Upper lobe of right lung (tissue), 1 donor: ENCODE measurements at places on chromosomes 6 and 20.

- no peak for DNase-seq
Measured at GRCh38 chr6:149248693-149249369, 68.7 kb upstream of the TAB2 start.

DNA sequence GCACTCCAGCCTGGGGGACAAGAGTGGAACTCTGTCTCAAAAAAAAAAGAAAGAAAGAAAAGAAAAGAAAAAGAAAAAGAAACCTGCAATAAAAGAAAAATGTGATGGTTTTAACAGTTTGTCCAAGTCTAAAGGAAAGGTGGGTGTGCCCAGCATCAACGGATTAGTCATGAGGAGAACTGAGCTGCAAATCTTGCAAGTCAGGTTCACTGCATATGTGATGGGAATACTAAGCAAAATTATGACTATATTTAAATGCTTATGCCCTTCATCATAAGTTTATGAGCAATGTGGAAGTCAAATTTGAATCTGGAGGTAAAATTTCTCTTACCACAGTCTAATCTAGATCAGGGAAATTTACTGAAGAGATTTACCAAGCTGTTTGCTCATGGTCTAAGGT, 13.1 kb upstream of the CDK19 start:
- DNase-seq = no peak

- DNase-seq = no peak
Measured at GRCh38 chr20:11496380-11496779, 421.3 kb upstream of the BTBD3 start.

DNA sequence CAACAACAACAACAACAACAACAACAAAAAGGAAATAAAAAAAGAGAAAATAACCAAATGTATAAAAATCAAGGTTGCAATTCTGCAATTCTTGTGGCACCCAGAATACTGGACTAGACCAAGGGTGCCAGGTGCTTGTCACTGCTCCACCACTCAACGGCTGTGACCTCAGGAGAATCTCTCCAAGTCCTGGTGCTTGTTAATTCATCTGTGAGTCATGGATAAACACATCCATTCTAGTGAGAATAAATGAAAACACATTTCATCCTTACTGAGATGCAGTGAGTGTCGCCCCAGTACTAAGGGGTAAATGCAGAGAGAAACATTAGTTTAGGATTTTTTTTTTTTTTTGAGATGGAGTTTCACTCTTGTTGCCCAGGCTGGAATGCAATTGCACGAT, 32.0 kb downstream of the HLA-C start:
- no peak for DNase-seq

DNA sequence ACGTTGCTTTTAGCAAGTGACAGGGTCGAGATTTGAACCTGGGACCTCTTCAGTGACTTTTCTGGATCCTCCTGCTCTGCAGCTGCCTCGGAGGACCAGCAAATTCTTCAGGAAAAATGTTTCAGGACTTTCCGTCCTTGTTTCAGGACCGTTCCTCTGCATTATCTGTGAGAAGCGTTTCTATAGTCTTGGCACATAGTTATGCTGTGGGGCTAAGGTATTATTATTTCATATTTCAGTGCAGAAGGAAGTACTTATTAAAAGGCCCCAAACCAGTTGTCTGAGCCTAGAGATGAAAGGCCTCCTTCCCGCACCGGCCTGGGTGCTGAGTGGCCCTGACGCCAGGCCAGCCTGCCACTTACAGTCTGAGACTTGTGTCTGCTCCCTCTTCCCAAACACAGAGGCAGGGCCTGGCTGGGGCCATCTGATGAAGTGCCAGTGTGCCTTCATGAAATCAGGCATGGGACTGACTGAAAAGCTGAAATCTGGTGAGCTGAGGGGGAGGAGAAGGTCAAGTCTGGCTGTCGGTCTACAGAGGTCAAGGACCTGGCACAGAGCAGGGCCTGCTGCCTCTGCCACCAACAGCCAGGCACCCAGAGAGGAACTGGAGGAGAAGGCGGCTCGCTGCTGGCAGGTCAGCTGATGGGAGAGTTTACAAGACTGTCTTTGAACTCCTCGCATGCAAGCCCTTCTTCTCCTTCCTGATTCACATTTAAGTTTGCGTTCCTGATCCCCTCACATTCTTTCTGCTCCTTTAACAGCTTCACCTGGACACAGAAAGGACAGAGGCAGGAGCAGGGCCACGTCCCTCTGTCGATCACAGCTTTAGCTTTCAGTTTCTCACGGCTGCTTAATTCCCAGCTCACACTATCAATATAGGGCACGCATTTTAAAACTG, 8.9 kb upstream of the QKI start:
- peak; percentile 89 for DNase-seq

DNA sequence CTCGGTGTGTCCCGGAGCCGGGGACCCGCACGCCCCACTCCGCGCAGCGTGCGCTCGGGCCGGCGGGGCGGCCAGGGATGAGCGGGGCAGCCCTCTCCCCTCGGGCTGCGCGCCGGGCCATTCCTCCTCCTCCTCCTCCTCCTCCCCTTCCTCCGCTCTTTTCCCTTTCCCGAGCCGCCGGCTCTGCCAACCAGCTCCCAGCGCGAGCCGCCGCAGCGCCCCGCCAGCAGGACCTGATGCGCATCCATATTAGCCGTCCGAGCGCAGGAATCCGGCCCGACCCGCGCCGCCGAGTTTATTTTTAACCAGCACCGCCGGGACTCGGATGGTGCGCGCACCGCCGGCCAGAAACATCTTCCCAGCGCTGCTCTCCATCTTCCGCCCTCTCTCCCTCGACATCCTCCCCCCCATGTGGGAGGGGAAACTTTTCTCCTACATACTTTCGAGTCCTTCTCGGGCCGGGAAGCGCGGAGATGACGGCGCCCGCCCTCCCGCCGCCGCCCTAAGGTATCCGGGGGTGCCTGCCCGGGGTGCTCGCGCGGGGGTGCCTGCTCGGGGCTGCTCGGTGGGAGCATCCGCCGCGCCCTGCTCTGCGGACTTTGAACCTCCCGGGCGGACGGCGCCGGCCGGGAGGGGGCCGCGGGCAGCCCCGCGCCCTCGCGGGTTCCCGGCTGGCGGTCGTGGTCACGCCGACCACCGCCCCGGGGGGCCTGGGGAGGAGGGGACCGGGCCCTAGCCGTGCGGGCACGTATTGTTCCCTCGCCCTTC, 619 bp downstream of the RREB1 start:
- peak; percentile 80 for DNase-seq

DNA sequence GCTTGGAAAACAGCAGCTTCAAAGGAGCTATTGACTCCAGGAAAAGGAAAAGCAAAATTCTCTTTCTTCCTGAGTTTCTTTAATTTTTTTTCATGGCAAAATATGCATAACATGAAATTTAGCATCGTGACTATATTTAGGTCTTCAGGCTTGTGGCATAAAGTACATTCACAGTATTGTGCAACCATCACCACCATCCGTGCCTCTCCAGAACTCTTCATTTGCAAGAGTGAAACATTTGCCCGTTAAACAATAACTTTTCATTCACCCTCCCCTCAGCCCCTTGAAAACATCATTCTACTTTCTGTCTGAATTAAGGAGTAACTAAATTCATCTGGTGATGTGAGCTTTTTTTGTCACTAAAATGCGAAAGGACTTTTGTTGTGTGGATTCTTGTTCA, 251.7 kb downstream of the PHACTR1 start:
- no peak for DNase-seq

DNA sequence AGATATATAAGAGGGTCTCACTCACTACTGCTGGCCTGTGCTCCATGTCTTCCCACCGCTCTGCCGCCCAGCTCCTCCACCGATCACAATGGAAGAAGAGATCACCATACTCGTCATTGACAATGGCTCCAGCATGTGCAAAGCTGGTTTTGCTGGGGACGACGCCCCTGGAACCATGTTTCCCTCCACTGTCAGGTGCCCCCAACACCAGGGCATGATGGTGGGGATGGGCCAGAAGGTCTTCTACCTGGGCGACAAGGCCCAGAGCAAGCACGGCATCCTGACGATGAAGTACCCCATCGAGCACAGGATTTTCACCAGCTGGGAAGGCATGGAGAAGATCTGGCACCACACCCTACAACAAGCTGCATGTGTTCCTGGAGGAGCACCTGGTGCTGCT, 24.3 kb downstream of the TMEM74B start:
- no peak for DNase-seq

DNA sequence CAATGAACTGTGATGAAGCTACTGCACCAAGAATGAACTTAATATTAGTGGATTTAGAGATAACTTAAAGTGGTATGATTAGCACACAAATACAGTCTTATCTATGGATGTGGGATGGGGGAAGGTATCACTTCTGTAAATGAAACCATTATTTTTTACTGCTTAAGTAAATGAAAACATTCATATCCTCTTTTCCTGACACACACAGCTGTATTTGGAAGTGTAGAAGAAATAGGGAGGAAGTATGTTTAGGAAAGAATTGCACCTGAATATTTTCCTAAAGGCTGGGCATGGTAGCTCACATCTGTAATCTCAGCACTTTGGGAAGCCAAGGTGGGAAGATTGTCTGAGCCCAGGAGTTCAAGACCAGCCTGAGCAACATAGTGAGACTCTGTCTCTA, 96.8 kb downstream of the HIVEP2 start:
- DNase-seq = no peak
